ENCODE measurements at places on chromosomes 7 and 10.

- DNase-seq = no peak
These were observed 119.9 kb upstream of the DKK1 start for GRCh38 chr10:52194191-52194590.

- no peak for DNase-seq
These were observed 46.0 kb downstream of the ABCC2 start for GRCh38 chr10:99828464-99828863.

DNA sequence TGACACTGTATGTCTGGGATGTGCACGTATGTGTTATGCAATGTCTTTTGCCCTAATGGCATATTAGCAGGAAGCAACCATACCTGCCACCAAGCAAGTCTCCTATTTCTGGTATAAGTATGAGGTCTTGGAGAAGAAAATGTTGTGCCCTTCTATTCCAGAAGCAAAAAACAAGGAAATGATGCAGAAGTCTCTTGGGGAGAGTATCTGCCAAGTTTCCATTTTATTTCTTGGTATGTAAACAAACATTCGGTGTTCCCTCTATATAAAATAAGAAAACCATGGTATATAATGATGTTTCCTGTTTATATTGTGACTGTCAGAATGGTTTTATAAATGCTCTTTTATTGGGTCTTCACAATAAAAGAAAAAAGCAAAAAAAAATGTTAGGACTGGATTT lies 19.3 kb upstream of the MYO3A start:
- no peak for DNase-seq

DNA sequence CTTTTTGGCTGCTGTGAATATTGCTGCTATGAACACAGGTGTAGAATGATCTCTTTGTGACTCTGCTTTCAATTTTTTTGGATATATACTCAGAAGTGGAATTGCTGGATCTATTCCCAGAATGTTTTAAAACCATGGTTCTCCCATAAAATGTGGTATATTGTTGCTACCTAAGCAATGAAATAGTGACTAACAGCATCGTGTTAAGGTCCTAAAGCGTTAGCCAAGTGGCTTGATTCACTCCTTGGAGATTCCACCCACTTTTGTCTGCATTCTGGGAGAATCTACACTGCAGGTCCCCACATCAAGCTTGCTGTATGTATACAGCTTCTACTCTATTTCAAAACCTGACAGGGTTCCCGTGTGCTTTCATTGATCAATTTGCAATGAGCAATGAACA lies 105.6 kb downstream of the CDK6 start:
- no peak for DNase-seq

DNA sequence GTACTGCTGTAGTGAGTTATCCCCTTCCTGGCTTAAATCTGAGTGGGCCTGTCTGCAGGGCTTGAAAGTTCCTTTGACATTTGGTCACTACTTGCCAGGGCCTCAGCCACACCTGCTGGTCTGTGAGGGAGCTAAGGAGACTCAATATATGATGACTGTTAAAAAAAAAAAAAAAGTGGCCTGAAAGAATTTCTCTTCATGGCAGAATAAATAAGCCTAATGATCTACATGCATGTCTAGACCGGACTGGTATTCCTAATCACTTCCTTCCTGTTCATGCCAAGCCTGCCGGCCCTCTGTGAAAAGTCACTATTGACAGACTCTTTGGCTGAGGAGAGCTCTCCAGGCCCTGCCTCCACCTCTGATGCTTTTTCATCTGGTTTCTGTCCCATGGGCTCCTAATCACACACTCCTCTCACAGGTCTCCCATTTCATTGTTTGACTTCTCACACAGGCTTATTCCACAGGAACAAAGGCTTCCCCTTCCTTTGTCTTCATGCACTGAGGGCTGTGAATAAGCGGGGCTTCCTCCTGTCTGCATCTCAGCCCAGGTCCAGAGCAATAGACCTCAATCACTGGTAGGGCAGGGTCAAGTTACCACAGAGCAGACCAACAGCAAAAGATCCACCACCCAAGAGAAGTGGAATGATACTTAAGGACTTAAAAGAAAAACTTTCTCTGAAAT lies 99.1 kb upstream of the SEC61G start:
- DNase-seq = no peak

GRCh38 chr10:132443605-132443982 lies 46.6 kb downstream of the PWWP2B start:
- DNase-seq = peak; percentile 86

GRCh38 chr7:50197549-50197948 lies 104.5 kb upstream of the ZPBP start:
- peak; percentile 81 for DNase-seq

DNA sequence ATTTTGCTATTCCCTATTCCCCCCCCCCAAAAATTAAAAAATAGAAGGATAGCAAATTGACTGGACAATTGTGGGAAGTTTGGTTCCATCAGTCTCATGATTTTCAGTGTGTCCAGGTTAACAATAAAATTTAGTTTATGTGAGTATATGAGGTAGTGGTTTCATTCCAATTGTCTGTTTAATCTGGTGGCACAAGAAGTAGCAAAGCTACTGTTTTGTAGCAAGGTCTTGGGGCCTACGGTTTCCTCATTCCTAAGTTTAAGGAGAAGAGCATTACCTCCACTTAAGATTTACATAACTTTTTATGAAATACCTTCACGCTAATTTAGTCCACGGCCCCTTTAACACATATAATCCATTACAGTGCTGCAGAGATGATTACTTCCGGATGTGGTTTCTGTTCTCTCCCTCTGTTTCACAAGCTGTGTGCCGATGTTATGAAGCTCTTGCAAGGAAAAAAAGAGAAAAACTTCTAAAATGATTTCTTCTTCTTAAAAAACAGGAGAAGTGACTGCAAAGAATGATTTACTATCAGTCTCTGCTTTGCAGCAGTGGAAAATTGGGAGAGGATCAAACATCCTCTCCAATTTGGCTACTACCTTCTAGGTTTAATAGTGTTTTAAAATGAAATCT lies 32.7 kb upstream of the NPVF start:
- DNase-seq = no peak

GRCh38 chr10:20839910-20840309 lies 57.2 kb downstream of the NEBL start:
- DNase-seq = no peak

GRCh38 chr7:155305231-155305904 lies 7.7 kb downstream of the INSIG1 start:
- DNase-seq = no peak

GRCh38 chr10:99869581-99870122 lies 87.2 kb downstream of the ABCC2 start:
- DNase-seq = no peak
